Thymus (tissue), 14 donors: ENCODE measurements at places on chromosomes 6 and 20. TPM values are rescaled to one million over a fixed set of nuclear protein-coding genes. Genes with fewer than 3 reads are reported as not detected.

GRCh38 chr6:149265945-149266344, 51.6 kb upstream of the TAB2 start:
- DNase-seq, result no peak
- no peak overlapping the region for H3K4me3 ChIP-seq
- no peak overlapping the region for H3K27ac ChIP-seq
- H3K36me3 ChIP-seq, result no peaks in the 10 kb centered on the region
- H3K27me3 ChIP-seq, result no peaks in the 10 kb centered on the region

Gene ASIP
- total RNA-seq, result 0.09 TPM

Gene FAM83B
- total RNA-seq, result 6.6 TPM

DNA sequence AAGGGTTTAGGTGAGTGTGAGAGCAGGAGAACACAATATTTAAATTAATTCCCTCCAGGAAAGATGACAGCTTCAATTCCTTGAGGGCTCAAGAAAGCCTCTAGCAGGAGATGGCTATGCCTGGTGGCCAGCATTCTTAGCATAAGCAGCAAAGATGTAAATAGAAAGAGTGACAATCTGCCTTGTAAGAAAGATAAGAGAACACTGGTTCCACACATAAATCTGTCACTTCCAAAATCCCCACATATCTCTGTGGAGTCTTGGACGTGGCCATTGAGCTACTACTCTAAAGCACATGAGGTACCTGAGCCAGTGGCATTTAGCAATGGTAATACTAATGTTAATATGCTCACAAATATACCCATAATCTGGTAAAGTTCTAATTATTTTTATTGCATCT, 29.2 kb downstream of the DEFB114 start:
- DNase-seq, result no peak
- no peaks in the 10 kb centered on the region for H3K27me3 ChIP-seq
- no peaks in the 10 kb centered on the region for H3K36me3 ChIP-seq
- no peak overlapping the region for H3K27ac ChIP-seq
- no peak overlapping the region for H3K4me3 ChIP-seq

DNA sequence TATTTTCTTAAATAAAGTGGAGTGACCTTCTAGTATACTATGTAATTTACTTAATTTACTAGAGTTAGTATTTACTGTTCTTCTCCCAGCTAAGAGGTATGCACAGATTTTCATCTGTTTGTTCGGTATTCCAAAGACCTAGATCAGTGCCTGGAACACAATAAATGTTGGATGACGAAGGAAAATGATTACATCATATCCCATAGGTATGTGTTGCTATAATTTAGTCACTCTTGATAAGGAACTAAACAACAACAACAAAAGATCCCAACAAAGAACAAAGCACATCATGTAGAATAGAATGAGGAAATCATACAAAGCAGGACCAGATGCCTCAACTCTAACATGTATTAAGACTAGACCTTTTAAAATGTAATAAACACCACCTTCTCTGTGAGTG, 89.6 kb upstream of the ADGRF1 start:
- no peak for DNase-seq
- peaks cover 2% of the 10 kb centered on the region for H3K4me1 ChIP-seq
- no peaks in the 10 kb centered on the region for H3K27me3 ChIP-seq
- H3K4me3 ChIP-seq, result no peak overlapping the region

Gene METTL24
- 1.5 TPM for total RNA-seq

Gene TRIM40
- total RNA-seq, result 0.09 TPM

GRCh38 chr6:27669295-27669623, 196.4 kb upstream of the ZNF184 start:
- H3K27ac ChIP-seq, result no peak overlapping the region
- peaks cover 94% of the 10 kb centered on the region for H3K27me3 ChIP-seq
- no peak for DNase-seq

DNA sequence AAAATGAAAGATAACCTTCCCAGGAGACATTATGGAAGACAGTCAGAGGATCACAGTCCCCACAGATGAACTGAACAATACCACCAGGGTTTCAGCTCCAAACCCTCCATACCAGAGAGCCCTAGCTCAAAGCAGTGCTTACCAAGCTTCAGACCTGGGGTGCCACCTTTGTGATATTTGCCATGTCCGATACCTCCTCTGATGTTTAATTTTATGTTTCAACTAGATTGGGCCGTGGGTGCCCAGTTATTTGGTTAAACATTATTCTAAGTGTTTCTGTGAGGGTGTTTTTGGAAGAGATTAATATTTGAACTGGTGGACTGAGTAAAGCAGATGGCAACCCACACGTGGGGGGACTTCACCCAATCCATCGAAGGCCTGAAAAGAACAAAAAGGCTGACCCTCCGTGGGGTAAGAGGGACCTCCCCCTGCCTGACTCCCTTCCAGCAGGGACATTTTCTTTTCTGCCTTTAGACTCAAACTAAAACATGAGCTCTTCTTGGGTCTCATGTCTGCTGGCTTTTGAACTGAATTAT, 11.8 kb downstream of the SCML4 start:
- H3K27me3 ChIP-seq, result no peaks in the 10 kb centered on the region
- DNase-seq, result no peak
- no peak overlapping the region for H3K4me3 ChIP-seq
- no peak overlapping the region for H3K27ac ChIP-seq
- H3K4me1 ChIP-seq, result no peaks in the 10 kb centered on the region

DNA sequence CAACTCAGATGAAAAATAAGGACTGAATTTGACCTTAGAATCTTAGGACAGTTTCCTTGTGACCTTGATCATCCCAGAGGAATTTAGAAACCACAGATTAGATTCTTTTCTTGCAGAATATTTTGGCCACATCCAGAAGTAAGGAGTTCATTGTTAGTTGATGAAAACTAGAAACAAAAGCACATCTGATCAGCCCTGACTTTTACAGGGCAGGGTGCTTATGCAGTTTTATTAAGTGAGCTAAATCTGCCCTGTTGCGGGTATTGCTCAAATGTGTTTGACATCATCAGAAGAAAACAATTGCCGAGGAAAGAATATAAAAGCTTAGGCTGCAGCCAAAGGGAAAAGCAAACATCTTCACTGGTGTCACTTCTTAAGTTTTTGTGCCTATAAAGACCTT, 100.8 kb downstream of the MTFR2 start:
- H3K4me1 ChIP-seq, result no peaks in the 10 kb centered on the region
- H3K36me3 ChIP-seq, result no peaks in the 10 kb centered on the region
- H3K27ac ChIP-seq, result no peak overlapping the region
- H3K4me3 ChIP-seq, result no peak overlapping the region
- DNase-seq, result no peak
- H3K27me3 ChIP-seq, result no peaks in the 10 kb centered on the region

GRCh38 chr6:33925936-33926335, 122.1 kb upstream of the MLN start:
- DNase-seq, result no peak
- H3K4me1 ChIP-seq, result no peaks in the 10 kb centered on the region
- no peaks in the 10 kb centered on the region for H3K27me3 ChIP-seq
- no peak overlapping the region for H3K4me3 ChIP-seq

GRCh38 chr20:4767084-4767483, 45.4 kb downstream of the PRND start:
- no peaks in the 10 kb centered on the region for H3K4me1 ChIP-seq
- H3K27ac ChIP-seq, result no peak overlapping the region
- DNase-seq, result no peak
- no peak overlapping the region for H3K4me3 ChIP-seq
- no peaks in the 10 kb centered on the region for H3K36me3 ChIP-seq

Gene HLA-DQB1
- 336 TPM for total RNA-seq

- DNase-seq, result no peak
- H3K36me3 ChIP-seq, result no peaks in the 10 kb centered on the region
- peaks cover 5% of the 10 kb centered on the region for H3K27me3 ChIP-seq
- H3K4me3 ChIP-seq, result no peak overlapping the region
- no peak overlapping the region for H3K27ac ChIP-seq
- no peaks in the 10 kb centered on the region for H3K4me1 ChIP-seq
Observed at GRCh38 chr20:4227085-4227821, 211.9 kb upstream of the RNF24 start.

DNA sequence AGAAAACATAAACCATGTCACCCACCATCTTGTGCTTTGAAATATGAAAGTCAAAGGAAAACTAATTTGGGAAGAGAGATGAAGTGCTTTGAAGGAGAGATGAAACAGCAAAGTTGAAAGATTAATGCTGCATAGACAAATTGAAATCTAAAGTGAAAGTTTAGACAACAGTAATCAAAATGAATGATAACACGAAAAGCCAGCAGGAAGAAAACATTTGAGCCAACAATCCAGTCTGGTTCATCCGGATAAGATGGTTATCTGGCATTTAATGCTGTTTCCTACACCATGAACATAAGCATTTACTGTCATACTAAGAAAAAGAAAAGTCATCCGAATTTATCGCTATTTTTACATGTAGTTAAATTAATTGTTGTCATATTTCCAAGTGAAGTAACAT, 595 bp downstream of the HAO1 start:
- H3K27ac ChIP-seq, result no peak overlapping the region
- DNase-seq, result no peak
- no peaks in the 10 kb centered on the region for H3K4me1 ChIP-seq
- H3K36me3 ChIP-seq, result no peaks in the 10 kb centered on the region
- H3K4me3 ChIP-seq, result no peak overlapping the region

Gene LAMP5
- total RNA-seq, result 0.99 TPM

Gene PEX6
- 14.6 TPM for total RNA-seq

DNA sequence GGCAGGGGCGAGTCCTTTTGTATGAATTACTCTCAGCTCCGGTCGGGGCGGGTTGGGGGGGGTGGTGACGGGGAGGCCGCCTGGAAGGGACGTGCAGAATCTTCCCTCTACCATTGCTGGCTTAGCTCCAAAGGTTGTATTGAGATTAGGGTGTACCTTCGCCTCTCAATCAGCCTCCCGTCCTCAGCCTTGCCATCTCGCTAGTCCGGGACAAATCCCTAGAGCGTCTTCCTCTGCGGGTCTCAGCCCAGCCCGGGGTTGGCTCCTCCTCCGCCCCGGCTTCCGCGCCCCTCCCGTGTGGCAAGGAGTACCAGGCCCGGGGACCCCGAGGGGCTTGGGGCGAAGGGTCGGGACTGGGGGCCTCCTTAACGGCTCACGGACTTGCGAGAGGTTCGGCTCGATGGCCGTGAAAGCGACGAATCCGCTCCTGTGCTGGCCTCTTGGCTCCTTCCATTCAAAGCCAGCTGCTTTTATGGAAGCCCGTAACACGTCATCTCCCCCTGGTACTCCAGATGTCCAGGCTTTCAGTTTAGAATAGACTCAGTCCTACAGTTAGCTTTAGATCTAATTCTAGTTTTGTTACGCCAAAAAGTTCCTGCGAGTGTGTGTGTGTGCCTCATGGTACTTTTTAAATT, 636 bp upstream of the EEF1A1 start:
- peaks cover 25% of the 10 kb centered on the region for H3K36me3 ChIP-seq
- H3K27ac ChIP-seq, result peak overlapping the region; percentile 97
- H3K27me3 ChIP-seq, result no peaks in the 10 kb centered on the region
- no peak for DNase-seq
- peaks cover 22% of the 10 kb centered on the region for H3K4me1 ChIP-seq
- H3K4me3 ChIP-seq, result peak overlapping the region; percentile 77
